ENCODE measurements at places on chromosomes 1 and 21.

DNA sequence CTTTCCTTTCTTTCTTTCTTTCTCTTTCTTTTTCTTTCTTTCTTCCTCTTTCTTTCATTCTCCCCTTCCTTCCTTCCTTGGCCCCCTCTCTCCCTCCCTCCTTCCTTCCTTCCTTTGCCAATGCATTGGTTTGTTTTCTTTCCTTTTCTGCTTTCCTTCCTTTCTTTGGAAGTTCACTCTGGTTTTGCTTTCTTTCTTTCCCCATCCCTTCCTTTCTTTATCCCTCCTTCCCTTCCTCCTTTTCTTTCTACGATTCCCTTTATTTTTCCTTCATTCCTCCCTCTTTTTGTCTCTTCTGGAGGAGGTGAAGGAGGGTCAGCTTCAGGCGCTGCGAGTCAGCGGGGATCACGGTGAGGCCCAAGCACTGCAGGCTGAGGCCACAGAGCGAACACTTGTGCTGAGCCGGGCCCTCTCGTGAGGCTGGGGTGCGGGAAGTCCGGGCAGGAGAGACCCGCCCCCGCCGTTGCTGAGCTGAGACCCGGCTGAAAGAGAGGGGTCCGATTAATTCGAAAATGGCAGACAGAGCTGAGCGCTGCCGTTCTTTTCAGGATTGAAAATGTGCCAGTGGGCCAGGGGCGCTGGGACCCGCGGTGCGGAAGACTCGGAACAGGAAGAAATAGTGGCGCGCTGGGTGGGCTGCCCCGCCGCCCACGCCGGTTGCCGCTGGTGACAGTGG lies 1.5 kb downstream of the SIM2 start:
- no peak for DNase-seq

DNA sequence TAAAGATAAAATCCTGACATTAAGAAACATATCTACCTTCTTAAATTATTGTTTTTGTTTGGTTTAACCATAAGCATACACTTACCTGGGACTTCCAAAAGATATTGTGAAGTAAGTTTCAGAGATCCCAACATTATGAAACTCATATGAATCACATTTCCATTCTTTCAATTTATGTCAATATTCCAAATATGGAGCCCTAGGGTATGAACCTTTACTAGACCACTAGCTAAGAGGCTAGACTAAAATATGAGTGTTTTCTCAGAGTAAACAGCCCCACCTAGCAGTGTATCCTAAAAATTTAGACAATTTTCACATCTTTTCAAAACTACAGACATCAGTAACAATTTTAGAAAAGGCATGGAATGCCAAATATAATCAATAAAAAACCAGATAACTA lies 24.4 kb downstream of the SCAF4 start:
- DNase-seq: no peak

- no peak for DNase-seq
Measured at GRCh38 chr1:210233495-210234328, 1.1 kb downstream of the SERTAD4 start.

- DNase-seq: no peak
Measured at GRCh38 chr1:109845658-109846057, 65.0 kb upstream of the CSF1 start.

DNA sequence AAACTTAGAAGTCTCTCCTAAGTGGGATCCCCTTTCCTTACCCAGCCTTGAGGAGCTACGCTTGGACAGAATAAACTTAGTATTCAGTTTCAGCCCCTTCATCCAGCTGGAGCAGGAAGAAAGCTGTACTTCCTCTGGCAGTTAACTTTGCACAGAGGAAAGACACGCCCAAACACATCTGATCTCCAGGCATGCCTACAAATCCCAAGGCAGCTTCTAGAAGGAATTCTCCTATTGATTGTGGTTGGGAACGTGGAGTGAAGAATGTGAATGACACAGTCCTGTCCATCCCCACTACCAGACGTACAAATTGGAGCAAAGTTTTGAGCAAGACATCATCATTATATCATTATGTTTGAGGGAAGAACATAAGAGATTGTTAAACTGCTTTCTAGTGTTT lies 6.6 kb upstream of the AK4 start:
- no peak for DNase-seq

DNA sequence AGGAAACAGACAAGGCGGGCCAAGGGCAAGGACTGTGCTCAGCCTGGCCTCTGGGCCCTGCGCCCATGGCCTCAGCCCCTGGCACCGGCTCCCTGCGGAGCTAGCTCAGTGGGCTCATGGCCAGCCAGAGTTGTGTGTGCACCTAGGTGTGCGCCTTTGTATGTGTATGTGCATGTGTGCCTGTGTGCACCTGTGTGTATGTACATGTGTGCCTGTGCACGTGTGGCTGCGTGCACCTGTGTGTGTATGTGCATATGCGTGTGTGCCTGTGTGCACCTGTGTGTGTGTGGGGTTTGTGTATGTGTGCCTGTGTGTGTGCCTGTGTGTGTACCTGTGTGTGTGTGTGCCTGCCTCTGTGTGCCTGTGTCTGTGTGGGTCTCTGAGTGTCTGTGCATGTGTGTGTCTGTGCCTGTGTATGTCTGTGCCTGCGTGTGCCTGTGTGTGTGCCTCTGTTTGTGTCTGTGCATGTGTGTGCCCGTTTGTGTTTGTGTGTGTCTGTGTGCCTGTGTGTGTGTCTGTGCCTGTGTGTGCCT lies 7.4 kb downstream of the GPR137B start:
- DNase-seq: no peak

DNA sequence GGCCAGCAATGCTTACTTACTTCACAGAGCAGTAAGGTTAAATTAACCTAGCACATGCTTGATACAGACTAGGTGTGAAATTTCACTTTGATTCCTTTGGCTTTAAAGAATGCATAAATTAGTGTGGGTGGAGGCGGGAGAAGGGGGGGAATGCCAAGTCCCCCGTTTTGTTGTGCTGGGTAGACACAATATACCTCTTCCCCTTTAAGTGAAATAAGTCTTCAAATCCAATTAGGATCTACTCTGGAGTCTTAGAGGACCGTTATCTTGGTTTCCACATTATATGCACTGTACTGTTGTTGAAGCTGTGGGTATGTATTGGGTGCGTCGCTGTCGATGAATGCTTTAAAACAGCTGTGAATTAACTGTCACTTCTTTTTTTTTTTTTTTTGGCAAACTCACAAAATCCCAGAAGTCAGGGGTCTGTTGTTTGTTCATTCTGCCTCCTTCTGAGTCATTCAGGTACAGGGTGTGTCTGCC lies 1.6 kb upstream of the S1PR1 start:
- DNase-seq: no peak

DNA sequence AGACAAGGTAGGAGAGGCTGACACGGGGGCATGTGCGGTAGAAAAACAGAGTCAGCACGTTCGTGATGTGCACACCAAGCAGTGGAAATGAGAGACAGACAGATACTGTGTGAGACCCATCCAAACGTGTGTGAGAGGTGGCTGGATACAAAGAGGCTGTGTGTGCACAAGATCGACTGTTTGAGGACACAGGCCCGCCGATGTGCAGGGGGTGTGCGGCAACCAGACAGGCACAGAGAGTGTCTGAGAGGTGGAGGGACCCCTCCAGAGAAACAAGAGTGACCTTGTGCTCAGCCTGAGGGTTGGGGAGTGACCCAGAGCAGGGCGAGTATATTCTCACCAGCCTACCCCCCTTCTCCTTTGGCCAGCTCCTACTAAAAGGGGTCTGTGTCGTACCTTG lies 97.8 kb upstream of the IPO9 start:
- DNase-seq: no peak

GRCh38 chr1:41434748-41435449 lies 49.6 kb downstream of the EDN2 start:
- DNase-seq: no peak

DNA sequence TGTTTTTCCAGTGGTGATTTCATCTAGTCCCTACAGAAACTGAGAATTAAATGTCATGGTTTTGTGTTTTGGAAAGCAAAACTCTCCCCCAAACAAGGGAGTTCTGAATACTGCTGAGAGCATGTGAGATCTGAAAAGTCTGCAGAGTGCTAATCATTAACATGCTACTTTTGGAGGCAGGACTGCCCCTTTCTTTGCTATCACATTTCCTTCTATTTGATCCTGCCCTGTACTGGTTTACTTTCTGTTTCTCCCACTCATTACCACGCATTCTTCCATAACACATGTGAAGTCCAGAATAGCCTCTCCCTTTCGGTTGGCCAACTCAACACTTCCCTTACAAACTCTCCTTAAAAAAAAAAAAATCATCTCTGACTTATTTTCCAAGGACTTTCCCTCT lies 63.6 kb downstream of the GADD45A start:
- DNase-seq: no peak

- no peak for DNase-seq
Measured at GRCh38 chr1:199704231-199704630, 323.3 kb upstream of the NR5A2 start.

DNA sequence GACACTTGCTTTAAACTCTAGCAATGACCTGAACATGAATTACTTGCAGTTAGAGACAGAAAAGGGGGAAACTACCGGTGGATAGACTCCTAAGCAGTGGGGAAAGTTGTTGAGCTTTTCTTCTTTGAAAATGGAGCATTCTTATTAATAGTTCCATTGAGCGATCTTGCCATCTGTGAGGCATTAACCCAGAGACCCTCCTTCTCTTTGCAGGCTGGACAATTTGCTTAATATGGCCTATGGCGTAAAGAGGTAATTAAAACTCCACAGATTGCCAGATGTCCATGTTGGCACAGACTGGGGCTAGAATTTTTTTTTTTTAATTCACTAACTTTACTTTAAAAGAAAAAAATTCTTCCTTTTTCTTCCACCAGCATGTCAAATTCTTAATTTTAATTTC lies 88.5 kb downstream of the ELAVL4 start:
- no peak for DNase-seq

DNA sequence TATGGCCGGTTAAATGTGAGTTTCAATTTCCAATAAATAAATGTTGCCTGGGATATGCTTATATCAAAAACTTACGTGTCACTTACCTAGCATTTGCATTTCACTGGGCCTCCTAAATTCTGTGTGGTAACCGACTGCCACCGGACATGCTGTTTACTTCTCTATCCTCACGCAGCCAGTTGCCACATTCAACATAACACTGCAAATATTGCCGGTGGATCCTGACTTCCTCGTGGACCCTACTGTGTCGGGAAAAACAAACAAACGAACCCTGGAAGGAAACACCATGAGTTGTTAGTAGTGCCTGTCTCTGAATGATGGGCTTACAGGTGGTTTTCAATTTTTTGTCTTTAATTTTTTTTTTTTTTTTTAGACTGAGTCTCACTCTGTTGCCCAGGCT lies 54.1 kb downstream of the RIPK4 start:
- DNase-seq: no peak

DNA sequence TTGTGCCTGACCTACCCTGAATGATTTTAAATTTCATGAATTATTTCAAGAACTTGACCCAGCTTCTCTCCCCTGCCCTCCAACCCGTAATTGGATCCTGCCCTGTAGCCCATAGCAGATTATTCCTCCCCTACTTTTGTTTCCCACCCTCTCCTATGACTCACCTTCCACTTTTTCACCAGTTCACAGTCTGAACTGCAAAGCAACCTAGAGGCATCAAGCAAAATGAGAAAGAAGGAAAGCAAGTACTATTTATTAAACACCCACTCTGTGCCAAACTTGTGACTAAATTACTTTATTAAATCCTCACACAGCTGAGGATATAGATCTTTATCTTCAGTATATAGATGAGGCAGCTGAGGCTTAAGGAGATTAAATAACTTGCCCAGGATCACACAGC lies 20.7 kb upstream of the IKBKE start:
- no peak for DNase-seq

- no peak for DNase-seq
Measured at GRCh38 chr21:35204125-35204524, 155.0 kb upstream of the RUNX1 start.

DNA sequence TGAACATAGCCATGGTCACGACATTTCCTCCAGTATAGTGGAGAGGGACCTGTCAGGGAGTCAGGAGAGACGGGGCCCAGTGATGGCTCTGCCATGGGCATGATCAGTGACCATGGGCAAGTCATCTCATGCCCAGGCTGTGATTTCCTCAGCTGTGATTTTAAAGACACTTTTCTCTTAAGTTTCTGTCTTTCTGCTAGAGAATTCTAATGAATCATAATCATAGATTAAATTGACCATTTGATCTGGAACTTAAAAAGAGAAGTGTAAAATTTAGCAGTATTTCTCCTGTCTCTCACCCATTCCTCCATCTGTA lies 112.7 kb downstream of the USP25 start:
- DNase-seq: no peak

- no peak for DNase-seq
Measured at GRCh38 chr1:232938926-232939325, 11.5 kb upstream of the NTPCR start.

DNA sequence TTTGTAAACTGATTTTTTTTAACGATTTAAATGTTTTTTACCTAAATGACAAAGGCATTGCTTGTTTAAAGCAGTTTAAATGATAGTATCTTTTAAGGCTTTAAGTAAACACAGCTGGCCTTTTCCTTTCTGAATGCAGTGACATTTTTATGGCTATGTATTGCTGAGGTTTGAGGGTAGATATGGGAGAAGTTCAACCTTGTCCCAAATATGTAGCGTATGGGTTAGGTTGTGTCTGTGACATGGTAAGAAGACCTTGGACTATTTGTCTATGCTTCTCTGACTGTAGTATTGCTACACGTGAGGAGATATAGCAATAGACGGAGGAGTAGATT lies 32.5 kb downstream of the PKNOX1 start:
- no peak for DNase-seq

- no peak for DNase-seq
Measured at GRCh38 chr1:186443638-186444037, 17.3 kb downstream of the PDC start.

DNA sequence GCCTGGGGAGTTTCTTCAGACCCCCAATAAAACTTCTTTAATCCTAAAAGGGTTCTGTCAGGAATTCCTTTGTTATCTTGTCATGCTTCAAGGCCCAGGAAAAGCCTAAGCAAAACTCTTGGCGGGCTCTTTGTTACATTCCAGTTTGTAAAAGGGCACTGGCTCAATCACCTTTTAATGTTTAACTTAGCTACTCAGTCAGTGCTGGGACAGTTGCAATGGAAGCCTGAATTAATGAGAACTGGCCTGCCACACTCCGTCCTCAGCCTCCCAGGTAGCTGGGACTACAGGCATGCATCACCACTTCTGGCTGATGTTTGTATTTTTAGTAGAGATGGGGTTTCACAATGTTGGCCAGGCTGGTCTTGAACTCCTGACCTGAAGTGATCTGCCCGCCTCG lies 21.3 kb upstream of the ASB17 start:
- DNase-seq: no peak

DNA sequence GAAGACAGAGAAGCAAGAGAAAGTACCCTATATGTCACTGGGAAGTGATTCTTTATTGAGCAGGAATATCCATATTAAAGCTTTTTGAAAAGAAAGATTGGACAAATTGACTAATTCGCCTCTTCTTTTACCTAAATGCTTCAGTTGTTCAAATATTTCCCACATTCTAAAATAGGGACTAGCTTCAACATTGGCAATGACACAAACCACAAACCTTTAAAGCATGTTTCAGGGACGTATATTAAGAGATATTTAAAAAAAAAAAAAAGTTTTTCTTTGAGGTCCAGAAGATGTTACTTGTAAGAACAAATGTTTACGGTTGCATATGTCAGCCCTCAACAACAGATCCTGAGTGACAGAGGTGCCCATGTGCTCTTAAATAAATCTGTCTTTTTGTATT lies 235.0 kb upstream of the NFIA start:
- DNase-seq: no peak
